A549 treated with DMSO at 1 μM for 4 hours (cell line): ENCODE measurements at places on chromosomes 7 and 10. TPM values are rescaled to one million over a fixed set of nuclear protein-coding genes. Genes with fewer than 3 reads are reported as not detected.

The CALHM1 gene
- not detected in 5 replicates for total RNA-seq

The HSPA12A gene
- 10.9 to 15.2 TPM (median 14.5 TPM) in 5 replicates for total RNA-seq

The SGCE gene
- 47.4 to 58.1 TPM (median 55.9 TPM) in 5 replicates for total RNA-seq

The ELMO1 gene
- 1.4 to 2.8 TPM (median 2.3 TPM) in 5 replicates for total RNA-seq

The WASHC2C gene
- total RNA-seq = 17.8 to 22.1 TPM (median 19.0 TPM) in 5 replicates

The SPAM1 gene
- not detected in 5 replicates for total RNA-seq

The PTPRN2 gene
- 0.52 to 1.2 TPM (median 0.91 TPM) in 5 replicates for total RNA-seq

The NCF1 gene
- total RNA-seq = 0.14 TPM in 1 of 5 replicates, not detected in the others

The LIPJ gene
- total RNA-seq = not detected in 5 replicates
